Neuronal stem cell (in vitro differentiated cells): ENCODE measurements at places on chromosomes 5 and 9.

DNA sequence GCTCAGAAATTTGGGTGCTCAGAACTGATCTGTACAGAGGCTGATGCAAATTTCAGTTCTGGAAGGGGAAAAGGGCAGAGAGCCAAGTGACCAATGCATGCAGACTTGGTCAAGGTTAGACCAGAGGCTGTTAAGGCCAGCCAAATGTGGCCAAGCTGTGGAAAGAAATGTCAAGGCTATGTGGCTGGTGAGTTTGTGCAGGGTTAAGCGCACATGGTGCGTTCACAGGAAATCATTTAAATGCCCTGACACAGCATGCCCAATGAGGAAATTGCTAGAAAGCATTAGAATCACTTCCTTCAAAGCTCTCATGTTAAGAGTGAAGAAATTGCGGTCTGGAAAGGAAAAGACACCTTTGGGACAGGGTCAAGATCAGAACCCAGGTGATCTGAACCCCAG lies 58.0 kb downstream of the PTPN3 start:
- H3K27ac ChIP-seq = no peak overlapping the region
- H3K27me3 ChIP-seq = no peaks in the 10 kb centered on the region

DNA sequence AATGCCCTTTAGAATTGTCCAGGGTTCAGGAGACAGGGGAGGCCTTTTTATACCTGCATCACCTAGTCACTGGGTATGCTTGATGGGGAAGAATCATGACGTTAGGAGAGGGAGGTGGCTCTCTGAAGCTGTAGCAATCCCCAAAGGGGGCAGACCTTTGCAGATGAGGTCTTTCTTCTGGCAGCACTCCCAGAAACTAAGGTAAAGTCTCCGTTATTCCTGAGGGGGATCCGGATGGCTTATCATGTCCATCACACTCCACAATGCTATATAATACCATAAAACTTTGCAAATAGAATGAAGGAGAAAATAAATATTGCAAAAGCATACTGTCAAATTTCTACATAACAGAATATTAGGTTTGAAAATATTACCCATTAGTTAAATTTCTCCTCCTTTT lies 21.5 kb upstream of the CAST start:
- DNase-seq = no peak
- H3K4me1 ChIP-seq = no peaks in the 10 kb centered on the region
- no peak overlapping the region for H3K4me3 ChIP-seq
- no peak overlapping the region for H3K27ac ChIP-seq

GRCh38 chr5:1553539-1554409 lies 30.0 kb upstream of the LPCAT1 start:
- H3K4me1 ChIP-seq = peaks cover 2% of the 10 kb centered on the region
- DNase-seq = no peak
- no peak overlapping the region for H3K4me3 ChIP-seq

DNA sequence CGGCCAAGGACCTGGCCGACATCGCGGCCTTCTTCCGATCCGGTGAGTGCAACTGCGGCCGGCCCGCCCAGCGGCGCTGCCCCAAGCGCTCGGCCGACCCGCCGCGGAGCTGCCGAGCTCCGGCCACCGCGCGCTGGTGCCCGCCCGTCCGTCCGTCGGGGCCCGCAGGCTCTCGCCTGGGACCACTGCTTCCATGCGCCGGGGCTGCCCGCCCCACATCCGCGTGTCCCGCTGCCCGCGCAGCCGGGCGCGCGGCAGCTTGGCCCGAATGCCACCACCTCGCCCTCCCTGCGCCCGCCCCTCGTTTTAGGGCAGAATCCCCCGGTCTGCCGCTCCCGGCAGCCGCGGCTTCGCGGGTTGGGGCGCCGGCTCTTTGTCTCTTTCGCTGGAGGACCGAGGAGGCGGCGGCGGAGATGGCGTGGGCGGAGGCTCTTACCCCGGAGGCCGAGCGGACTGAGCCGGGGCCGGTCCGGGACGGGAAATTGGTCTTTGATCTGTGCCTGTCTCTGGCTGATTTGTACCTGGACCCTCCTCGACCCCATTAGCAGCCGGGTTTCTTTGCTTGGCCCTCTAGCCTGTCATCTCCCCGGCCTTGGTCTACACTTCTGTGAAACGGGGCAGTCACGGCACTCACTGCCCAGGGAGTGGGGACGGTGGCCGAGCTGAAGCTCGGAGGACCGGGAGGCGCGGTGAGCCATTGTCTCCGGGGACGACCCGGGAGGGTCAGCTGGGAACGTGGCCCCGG lies 871 bp downstream of the TRIO start:
- H3K4me1 ChIP-seq = peaks cover 28% of the 10 kb centered on the region
- H3K27ac ChIP-seq = peak overlapping the region; percentile 94
- peak overlapping the region; percentile 97 for H3K4me3 ChIP-seq
- H3K27me3 ChIP-seq = no peaks in the 10 kb centered on the region
- DNase-seq = no peak
- H3K36me3 ChIP-seq = no peaks in the 10 kb centered on the region

- H3K4me1 ChIP-seq = peaks cover 12% of the 10 kb centered on the region
- H3K36me3 ChIP-seq = peaks cover 3% of the 10 kb centered on the region
- H3K27me3 ChIP-seq = peaks cover 3% of the 10 kb centered on the region
- no peak overlapping the region for H3K27ac ChIP-seq
Observed at GRCh38 chr9:135692410-135692809, 6.9 kb downstream of the SOHLH1 start.

- no peak for DNase-seq
- no peak overlapping the region for H3K4me3 ChIP-seq
- no peaks in the 10 kb centered on the region for H3K36me3 ChIP-seq
- peaks cover 1% of the 10 kb centered on the region for H3K27me3 ChIP-seq
Observed at GRCh38 chr5:97909541-97909940, 726.5 kb upstream of the RIOK2 start.

DNA sequence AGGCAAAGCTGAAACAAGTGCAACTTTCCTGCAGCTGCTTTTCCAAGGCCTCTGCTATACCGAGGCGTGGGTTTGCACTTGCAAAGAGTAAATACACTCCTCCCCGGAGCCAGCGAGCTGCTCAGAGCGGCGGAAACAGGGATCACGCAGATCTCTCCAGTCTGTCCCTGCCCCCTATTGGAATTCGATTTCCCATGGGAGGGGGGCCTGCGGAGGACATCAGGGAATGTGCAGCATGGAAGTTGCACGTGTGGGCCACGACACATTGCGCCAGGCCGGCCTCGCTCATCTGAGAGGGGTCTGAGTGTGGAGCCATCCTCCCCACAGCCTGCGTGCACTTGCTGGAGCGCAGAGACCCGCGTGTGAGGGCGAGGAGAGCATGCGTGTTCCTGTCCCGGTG lies 104.3 kb upstream of the PHYKPL start:
- no peaks in the 10 kb centered on the region for H3K36me3 ChIP-seq
- H3K27me3 ChIP-seq = no peaks in the 10 kb centered on the region
- H3K4me3 ChIP-seq = no peak overlapping the region
- no peak for DNase-seq
- H3K4me1 ChIP-seq = peaks cover 5% of the 10 kb centered on the region

DNA sequence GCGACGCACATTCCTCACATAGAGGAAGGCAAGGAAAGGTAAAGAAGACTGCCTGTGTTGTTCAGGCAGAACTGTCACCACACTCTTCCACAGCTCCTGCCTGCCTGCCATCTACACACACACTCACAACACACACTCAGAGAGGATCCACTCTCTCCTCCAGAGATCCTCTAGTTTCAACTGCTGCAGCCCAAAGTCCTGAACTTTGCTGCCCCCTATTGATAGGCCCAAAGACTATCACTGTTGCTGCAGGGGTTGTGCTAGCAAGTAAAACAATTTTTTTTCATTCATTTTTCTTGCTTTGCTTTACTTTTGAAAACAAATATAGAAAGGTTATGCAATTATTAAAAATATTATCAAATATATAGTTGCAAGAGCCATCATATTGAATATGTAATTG lies 5.9 kb upstream of the CFAP90 start:
- H3K27me3 ChIP-seq = peaks cover 2% of the 10 kb centered on the region
- no peaks in the 10 kb centered on the region for H3K4me1 ChIP-seq
- H3K36me3 ChIP-seq = peaks cover 8% of the 10 kb centered on the region
- peak; percentile 23 for DNase-seq
- no peak overlapping the region for H3K4me3 ChIP-seq
- no peak overlapping the region for H3K27ac ChIP-seq

GRCh38 chr5:72920690-72921502 lies 34.9 kb upstream of the FCHO2 start:
- H3K36me3 ChIP-seq = no peaks in the 10 kb centered on the region
- H3K4me3 ChIP-seq = no peak overlapping the region
- H3K27ac ChIP-seq = no peak overlapping the region
- no peaks in the 10 kb centered on the region for H3K27me3 ChIP-seq
- no peak for DNase-seq

- peak; percentile 46 for DNase-seq
- peak overlapping the region; percentile 99 for H3K4me3 ChIP-seq
- H3K36me3 ChIP-seq = peaks cover 49% of the 10 kb centered on the region
Observed at GRCh38 chr5:178204935-178205748, 809 bp downstream of the HNRNPAB start.

GRCh38 chr5:44506561-44506960 lies 117.3 kb upstream of the FGF10 start:
- H3K27ac ChIP-seq = no peak overlapping the region
- peaks cover 5% of the 10 kb centered on the region for H3K4me1 ChIP-seq
- H3K4me3 ChIP-seq = no peak overlapping the region
- DNase-seq = no peak
- H3K36me3 ChIP-seq = no peaks in the 10 kb centered on the region

GRCh38 chr5:160493806-160494338 lies 72.2 kb downstream of the PTTG1 start:
- no peak overlapping the region for H3K4me3 ChIP-seq
- H3K36me3 ChIP-seq = no peaks in the 10 kb centered on the region
- no peaks in the 10 kb centered on the region for H3K4me1 ChIP-seq

DNA sequence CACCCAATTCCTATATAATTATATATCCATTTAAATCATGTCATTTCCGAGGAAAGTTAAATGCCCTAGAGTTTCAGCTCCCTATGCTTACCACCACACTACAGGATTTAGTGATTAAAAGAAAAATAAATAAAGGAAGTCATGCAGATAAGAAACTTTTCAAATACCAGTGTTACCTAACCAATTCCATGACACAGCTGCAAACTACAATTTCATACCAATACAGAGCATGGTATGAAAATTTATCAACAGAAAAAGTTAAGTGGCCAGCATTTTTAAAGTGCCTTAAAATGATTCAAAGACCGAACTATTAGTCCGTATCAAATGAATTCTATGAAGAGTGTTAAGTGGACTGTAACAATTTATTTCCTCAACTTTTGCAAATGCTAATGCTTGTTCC lies 35.9 kb downstream of the CEP120 start:
- H3K4me1 ChIP-seq = no peaks in the 10 kb centered on the region
- no peaks in the 10 kb centered on the region for H3K27me3 ChIP-seq
- DNase-seq = no peak
- H3K4me3 ChIP-seq = no peak overlapping the region
- no peak overlapping the region for H3K27ac ChIP-seq

DNA sequence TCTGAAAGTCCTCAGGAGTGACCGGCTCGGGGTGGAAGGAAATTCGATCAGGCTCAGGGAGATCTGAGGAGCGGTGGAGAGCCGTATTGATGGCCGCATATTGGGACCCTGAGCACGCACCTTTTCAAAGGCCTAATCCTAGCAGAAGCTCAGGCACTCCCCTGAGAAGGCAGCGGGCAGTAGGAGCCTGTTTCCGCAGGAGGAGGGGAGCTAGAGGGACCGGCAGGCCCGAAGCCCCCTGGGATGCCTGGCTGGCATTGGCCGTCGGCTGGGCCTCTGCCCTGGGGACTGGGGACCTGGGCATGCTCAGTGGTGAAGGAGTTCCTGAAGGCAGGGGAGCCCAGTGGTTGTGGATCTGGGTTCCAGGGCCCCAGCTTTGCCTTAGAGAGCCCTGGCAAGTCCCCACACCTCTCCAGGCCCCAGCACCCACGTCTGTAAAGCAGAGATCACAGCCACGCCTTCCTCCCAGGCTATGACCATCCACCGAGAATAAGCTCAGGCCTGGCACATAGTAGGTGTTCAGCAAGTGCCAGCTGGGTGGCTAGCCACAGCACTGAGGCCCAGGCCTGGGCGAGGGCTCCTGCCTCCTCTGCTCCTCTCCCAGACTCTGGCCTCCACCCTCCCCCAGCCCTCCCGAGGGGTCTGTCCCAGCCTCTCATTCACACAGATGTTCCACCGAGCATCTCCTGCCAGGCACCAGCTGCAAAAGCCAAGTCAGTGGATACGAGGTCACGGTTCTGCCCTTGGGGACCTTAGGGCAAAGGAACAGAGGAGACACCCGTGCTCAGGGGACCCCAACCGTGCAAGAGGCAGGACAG lies 17.2 kb upstream of the QRFP start:
- no peak overlapping the region for H3K4me3 ChIP-seq
- DNase-seq = no peak
- no peaks in the 10 kb centered on the region for H3K36me3 ChIP-seq

DNA sequence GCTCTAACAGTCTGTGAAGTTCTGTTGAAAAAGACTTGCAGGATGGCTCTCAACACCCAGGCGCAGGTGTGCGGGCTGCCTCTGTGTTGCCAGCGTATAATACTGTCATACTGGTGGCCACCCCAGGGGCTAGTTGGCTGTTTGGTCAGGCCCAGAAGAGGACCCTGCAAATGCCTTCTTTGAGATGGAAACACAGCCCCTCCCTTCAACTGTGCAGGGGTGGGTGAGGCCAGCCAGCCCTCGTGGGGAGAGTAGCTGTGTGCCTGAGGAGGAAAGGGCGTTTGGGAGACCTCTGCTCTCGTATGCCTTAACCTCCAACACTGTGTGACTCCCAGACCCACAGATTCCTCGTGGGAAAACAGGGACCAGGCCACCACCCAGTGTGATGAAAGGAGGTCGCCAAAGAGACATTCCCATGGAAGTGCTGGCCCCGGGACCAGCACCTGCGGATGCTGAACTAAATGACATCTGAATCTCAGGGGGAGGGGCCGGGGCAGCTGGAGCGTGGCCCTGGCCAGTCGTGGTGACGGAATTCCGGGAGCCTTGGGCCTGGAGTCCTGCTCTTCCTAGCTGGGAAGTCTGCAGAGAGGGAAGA lies 11.3 kb upstream of the SCGB3A1 start:
- H3K4me3 ChIP-seq = no peak overlapping the region
- peaks cover 2% of the 10 kb centered on the region for H3K4me1 ChIP-seq
- H3K27me3 ChIP-seq = no peaks in the 10 kb centered on the region
- no peaks in the 10 kb centered on the region for H3K36me3 ChIP-seq

DNA sequence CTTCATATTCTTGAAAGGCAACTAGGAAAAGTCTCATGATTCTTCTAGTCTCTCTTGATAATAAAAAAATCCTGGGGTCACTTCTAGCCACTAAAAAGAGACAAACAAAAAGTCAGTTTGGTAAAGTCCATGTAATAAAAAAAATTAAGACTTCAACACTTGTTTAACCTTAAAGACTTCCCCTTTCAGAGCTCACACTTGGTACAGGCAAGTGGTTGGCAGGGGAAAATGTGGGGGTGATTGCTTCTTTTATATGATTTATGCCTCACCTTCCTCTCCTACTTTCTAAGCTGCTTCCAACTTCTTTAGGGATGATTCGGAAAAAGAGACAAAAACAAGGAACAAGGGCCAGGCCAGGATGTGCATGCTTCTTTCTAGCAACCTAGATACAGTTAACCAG lies 5.1 kb upstream of the ERCC6L2 start:
- no peak for DNase-seq
- H3K27me3 ChIP-seq = no peaks in the 10 kb centered on the region
- no peaks in the 10 kb centered on the region for H3K36me3 ChIP-seq
- H3K4me1 ChIP-seq = peaks cover 4% of the 10 kb centered on the region
- H3K27ac ChIP-seq = no peak overlapping the region
- H3K4me3 ChIP-seq = no peak overlapping the region

- no peaks in the 10 kb centered on the region for H3K4me1 ChIP-seq
- no peaks in the 10 kb centered on the region for H3K27me3 ChIP-seq
- no peak for DNase-seq
Observed at GRCh38 chr9:69188975-69189374, 14.9 kb downstream of the TJP2 start.
